Neuronal stem cell (in vitro differentiated cells): ENCODE measurements at places on chromosomes 5 and 9.

DNA sequence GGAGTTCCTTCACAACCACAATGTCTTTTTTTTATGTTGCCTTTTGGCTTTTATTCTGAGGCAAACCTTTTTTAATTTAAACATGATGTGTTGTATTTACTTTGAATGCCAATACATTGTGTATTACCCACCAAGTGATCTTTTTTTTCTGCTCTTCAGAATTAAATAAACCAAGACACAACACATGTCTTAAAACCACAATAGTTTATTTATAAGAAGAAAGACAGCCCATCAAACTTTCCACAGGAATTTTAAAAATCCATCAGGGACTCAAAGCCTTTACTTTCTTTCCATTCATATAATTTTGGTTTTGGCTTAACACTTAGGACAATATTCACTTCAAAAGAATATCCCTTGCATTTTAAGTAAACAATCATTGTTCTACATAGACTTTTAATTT lies 321.8 kb upstream of the MEF2C start:
- no peak for DNase-seq

- DNase-seq: no peak
Observed at GRCh38 chr9:133023117-133023890, 7.5 kb upstream of the GTF3C5 start.

- DNase-seq: no peak
Observed at GRCh38 chr5:98635656-98636055, 137.8 kb upstream of the RGMB start.

DNA sequence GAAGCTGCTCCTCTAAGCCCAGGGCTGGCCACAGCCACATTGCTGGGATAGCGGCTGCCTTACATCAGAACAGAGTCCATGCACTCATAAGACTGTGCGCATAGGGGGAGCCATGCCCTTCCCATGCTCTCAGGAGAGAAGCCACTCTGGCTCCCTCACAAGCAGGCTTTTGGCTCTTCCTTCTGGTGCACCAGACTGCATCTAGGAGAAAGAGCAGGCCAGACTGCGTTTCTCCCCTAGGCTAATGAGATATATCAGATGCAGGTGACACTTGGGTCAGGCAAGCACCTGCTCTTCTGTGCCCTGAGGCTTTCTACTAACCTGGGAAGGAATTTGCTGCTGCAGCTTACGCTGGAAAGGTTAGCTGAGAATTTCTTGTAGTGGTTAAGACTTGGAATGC lies 43.2 kb upstream of the BRINP1 start:
- DNase-seq: no peak

DNA sequence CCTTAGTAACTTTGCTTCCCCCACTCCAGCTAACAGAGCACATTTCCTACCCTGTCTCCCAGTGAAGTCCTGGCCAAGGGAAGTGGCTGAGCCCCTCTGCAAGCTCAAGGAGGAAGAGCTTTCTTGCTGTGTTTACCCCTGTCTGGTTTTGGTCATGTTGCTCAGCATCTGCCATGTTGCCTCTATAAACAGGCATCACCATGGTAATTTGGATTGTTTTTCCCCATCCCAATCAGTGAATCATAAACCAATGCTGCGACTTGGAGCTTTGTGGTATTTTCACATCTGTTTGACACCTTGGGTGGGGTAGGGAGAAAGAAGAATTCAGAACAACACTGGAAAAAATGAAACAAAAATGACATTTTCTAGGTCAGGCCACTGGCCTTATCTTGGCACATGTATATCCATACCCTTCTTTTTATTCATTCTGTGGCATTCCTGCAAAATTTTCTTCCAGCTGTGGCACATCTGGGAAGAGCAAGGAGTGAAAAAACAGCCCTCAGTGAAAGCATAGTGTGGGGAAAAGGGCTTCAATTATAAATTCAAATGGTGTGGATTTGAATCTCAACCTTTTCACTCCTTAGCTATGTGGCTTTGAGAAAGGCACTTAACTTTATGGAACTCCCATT lies 42.5 kb downstream of the SLIT3 start:
- no peak for DNase-seq

- peak; percentile 27 for DNase-seq
Observed at GRCh38 chr5:15933259-15934207, 246.1 kb downstream of the MARCHF11 start.

GRCh38 chr5:54902791-54903473 lies 82.5 kb downstream of the ESM1 start:
- DNase-seq: no peak

DNA sequence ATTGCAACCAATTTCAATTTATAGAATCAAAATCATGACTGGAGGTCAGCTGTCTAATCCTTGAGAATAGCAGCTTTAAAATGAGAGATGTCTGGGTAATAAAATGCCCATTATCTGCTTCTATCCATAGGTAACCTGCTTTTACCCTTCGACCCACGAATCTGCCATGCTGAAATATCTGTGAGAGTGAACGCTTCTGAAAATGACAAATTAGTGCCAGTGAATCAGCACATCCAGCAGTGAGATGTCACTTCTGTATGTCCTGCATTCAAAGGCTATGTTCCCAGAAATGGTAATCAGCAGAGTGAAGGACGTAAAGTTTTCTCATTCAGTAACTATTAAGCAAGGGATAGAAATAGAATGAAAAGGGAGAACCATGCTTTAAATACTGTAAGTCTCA lies 532.4 kb upstream of the ITGA1 start:
- no peak for DNase-seq

- DNase-seq: no peak
Observed at GRCh38 chr5:180825768-180826525, 23.3 kb upstream of the MGAT1 start.

- no peak for DNase-seq
Observed at GRCh38 chr5:32352685-32353084, 39.9 kb upstream of the MTMR12 start.

DNA sequence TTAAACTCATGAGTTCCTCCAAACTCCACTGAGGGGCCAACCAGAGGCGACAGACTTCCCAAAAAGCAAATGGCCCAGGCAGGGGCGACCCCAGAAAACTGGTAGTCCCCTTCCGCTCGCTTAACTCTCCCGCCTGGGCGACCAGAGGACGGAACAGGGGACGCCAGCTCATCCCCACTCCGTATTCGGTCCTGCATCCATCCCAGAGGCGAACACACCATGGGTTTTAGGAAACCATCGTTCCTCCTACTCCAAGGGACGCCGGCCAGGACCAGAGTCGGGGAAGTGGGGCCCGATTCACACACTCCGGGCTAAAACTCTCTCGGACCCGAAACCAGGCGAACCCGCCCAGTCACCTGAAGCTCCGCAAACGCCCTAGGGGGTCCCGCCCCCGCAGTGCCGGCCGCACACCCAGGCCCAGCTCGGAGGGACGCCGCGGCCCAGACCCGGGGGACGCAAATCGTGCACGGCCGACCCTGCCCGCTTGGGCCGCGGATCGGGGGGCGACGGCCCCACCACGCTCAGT lies 478 bp downstream of the TEX10 start:
- DNase-seq: peak; percentile 18

- no peak for DNase-seq
Observed at GRCh38 chr9:99336005-99336404, 113.9 kb downstream of the SEC61B start.

- no peak for DNase-seq
Observed at GRCh38 chr5:110917161-110917875, 154.2 kb upstream of the TSLP start.

- no peak for DNase-seq
Observed at GRCh38 chr5:107501965-107502675, 168.6 kb downstream of the EFNA5 start.

GRCh38 chr9:2337627-2338026 lies 284.0 kb upstream of the VLDLR start:
- DNase-seq: no peak

DNA sequence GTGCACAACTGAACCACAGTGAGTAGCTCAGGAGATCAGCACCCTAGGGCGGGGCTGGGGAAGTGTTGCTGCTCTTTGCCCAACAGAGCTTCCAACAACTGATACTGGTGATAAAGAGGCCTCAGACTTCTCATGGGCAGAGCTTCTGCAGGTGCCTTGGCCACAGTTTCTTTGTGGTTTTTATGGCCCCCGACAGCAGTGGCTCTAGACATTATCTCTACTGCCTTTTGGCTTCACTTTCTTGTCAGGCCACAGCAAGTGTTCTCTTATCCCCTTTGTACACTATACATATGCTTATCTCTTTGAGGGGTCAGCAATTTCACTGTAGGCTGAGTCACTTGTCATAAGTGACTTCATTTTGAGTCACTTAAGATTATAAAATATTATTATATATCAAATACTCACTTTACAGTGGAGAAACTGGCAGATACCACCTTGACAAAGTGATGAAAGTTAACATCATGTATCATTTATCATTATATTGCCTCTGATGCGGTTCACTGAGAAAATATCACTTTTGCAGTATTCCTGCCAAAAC lies 90.9 kb upstream of the COX7C start:
- DNase-seq: no peak

DNA sequence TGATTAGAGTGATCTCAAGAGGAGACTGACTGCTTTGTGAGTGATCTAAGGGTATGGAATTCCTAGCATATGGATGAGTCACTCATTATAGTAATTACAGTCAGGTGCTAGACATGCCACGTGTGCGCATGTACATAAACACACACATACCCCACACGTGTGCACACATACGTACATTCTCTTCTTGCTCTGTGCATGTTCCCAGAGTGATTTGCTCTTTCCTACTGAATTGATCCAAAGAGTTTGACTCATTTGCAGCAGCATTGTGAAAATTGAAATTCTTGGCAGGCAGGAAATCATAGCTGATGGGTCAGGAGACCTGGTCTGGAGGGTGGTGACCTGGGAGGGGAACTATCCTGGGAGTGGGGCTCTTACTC lies 63.8 kb downstream of the ANGPTL2 start:
- DNase-seq: no peak

DNA sequence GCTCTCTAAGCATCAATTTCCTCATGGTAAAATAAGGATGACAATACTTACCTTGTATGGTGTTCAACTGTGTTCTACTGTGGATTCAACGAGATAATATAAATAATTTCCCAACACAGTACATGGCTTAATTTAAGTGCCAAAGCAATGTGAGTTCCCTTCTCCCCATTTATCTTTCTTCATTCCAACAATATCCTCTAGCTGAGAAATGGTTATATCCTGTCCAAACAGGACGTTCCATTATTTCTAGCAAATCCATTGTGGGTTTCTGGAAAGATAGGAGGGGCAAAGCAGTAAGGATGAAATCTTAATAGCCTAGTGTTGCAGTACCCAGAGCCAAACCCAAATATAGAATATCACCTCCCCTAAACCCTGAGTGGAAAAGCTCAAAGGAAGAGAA lies 22.0 kb downstream of the ABCA1 start:
- no peak for DNase-seq

DNA sequence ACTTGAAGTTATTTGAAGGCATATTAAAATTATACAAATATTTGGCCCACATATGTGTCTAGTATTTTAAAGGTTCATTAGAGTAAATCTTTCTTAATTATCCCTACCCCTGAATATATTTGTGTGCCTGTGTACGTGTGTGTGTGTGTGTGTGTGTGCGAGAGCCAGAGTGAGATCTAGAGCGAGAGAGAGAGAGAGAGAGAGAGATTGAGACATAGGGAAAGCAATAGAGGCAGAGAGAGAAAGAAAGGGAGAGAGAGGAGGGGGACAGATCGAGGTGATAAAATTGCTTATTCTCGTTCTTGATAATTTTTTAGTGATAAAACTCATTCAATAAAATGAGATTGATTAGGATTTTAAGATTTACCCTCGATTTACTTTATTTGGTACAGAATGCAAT lies 47.4 kb downstream of the ADAMTS19 start:
- DNase-seq: no peak

- no peak for DNase-seq
Observed at GRCh38 chr5:38494763-38495162, 61.7 kb downstream of the LIFR start.

- no peak for DNase-seq
Observed at GRCh38 chr9:136943291-136944211, 987 bp downstream of the FBXW5 start.

DNA sequence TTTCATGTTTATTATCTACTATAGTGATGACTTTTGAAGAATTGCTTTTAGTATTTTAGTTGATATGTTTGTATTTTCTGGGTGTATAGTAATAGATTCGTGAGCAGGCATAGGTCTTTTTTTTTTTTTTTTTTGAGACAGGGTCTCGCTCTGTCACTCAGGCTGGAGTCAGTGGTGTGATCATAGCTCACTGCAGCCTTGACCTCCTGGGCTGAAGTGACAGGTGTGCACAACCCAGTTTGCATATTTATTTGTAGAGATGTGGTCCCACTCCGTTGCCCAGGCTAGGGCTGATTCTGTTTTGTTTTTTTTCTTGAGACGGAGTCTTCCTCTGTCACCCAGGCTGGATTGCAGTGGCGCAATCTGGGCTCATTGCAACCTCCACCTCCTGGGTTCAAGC lies 11.9 kb downstream of the ERBIN start:
- no peak for DNase-seq

GRCh38 chr5:168360521-168361285 lies 69.3 kb downstream of the WWC1 start:
- no peak for DNase-seq

GRCh38 chr9:17742067-17742466 lies 163.2 kb downstream of the SH3GL2 start:
- DNase-seq: peak; percentile 15

DNA sequence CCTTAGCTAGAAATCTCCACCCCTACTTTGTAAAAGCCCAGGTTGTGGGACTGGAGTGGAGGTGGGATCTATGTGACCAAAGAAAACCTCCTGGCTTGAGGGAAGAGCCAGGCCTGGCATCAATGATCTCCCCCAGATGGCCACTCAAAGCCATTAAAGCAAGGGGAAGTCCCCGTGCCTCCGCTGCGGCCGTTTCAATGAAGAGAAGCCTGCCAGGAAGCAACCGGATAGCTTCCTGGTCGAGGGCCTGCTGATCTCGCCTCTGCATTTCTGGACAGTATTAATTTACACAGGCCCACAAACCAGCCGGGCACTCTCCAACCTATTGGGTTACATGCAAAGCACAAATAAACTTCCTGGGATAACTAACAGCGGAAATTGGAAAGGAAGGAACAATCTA lies 160.5 kb upstream of the MSX2 start:
- no peak for DNase-seq

DNA sequence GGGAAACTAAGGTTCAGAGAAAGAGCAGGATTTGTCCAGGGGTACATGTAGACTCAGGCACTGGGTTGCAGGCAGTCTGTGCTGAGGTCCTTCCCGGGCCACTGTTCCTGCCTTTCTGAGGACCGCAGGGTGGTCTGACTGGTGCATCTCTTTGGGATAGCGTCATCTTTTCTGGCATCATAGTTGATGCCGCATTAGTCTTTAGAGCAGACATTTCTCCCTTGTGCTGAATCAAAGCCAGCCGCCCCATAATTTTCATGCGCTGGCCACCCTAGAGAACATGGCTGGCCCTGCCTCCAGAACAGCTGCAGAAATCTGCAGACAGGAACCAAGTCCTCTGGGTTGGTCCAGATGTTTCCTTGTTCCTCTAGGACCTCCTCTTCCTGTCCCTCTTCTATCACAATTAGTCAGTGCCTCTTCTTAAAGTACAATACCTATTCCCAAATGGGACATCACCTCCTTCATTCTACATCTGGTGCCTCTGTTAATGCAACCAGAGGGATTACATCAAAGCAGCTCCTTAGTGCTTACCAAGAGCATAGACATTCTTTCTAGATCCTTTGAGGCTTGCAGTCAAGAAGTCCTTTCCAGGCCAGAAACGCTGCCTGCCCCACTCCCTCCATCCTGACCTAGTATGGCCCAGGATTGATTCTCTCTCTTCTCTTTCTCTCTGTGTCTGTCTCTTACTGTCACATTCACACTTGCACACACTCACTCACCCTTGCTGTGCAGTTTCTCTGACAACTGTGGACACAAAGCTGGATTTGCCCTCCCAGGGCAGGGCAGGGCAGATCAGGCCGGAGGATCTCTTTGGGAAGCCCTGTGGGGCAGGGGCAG lies 42.0 kb upstream of the ORM1 start:
- DNase-seq: no peak

- DNase-seq: no peak
Observed at GRCh38 chr9:132190966-132191365, 29.1 kb downstream of the NTNG2 start.
